ENCODE measurements at places on chromosomes 1 and 21. TPM values are rescaled to one million over a fixed set of nuclear protein-coding genes. Genes with fewer than 3 reads are reported as not detected.

The TPTE gene
- 1.2 TPM for total RNA-seq

The ATF3 gene
- total RNA-seq, result 0.86 TPM

The RALGPS2 gene
- total RNA-seq, result 16.5 TPM

The DPH2 gene
- 31.6 TPM for total RNA-seq

The PLCH2 gene
- total RNA-seq, result 0.05 TPM

The PLA2G5 gene
- total RNA-seq, result not detected

The TIMM17A gene
- 246 TPM for total RNA-seq

The DENND2D gene
- total RNA-seq, result 0.41 TPM

The OR2M3 gene
- 0.19 TPM for total RNA-seq

The MYBPHL gene
- not detected for total RNA-seq

The CACHD1 gene
- total RNA-seq, result 4.5 TPM

The HCRTR1 gene
- total RNA-seq, result not detected

The PCAT6 gene
- not detected for total RNA-seq

The TAL1 gene
- not detected for total RNA-seq

The CA6 gene
- total RNA-seq, result not detected

The C4BPA gene
- total RNA-seq, result not detected

The ATP8B2 gene
- 129 TPM for total RNA-seq

The KDF1 gene
- total RNA-seq, result not detected

The TNFRSF18 gene
- not detected for total RNA-seq

The RNASEL gene
- total RNA-seq, result 16.7 TPM

The KRTAP21-2 gene
- not detected for total RNA-seq

The CLCA4 gene
- total RNA-seq, result not detected

The IFNLR1 gene
- total RNA-seq, result not detected

The DNASE2B gene
- total RNA-seq, result not detected

The TMEM53 gene
- 4.6 TPM for total RNA-seq

The CDK18 gene
- 31.5 TPM for total RNA-seq

The DONSON gene
- total RNA-seq, result 116 TPM

The MYOM3 gene
- total RNA-seq, result 14.2 TPM

The AJAP1 gene
- not detected for total RNA-seq

The PRDM16 gene
- total RNA-seq, result 1.5 TPM

The SELE gene
- total RNA-seq, result not detected

The FCRL3 gene
- not detected for total RNA-seq

The TCHH gene
- not detected for total RNA-seq

The ZFP69 gene
- not detected for total RNA-seq

The LMOD1 gene
- not detected for total RNA-seq

The C1orf167 gene
- total RNA-seq, result not detected

The KRTAP13-2 gene
- not detected for total RNA-seq

The ADAM30 gene
- not detected for total RNA-seq

The APCS gene
- total RNA-seq, result not detected

The UBASH3A gene
- not detected for total RNA-seq

The UBE4B gene
- 22.2 TPM for total RNA-seq

The BMP8B gene
- total RNA-seq, result 0.55 TPM

The NEXN gene
- total RNA-seq, result 5.6 TPM

The KPRP gene
- total RNA-seq, result not detected

The AADACL3 gene
- not detected for total RNA-seq

The PLA2G2A gene
- total RNA-seq, result not detected

The SPATA17 gene
- 0.12 TPM for total RNA-seq

The GBP6 gene
- not detected for total RNA-seq

The FAM72A gene
- total RNA-seq, result 13.8 TPM

The GRHL3 gene
- total RNA-seq, result not detected

The JAM2 gene
- total RNA-seq, result 3.7 TPM

The CAPZB gene
- total RNA-seq, result 40.0 TPM

The CELSR2 gene
- 14.9 TPM for total RNA-seq

The KCTD3 gene
- 43.1 TPM for total RNA-seq

The FCRL1 gene
- total RNA-seq, result not detected

The IVL gene
- not detected for total RNA-seq

The GJB4 gene
- not detected for total RNA-seq

The C1orf116 gene
- 1.4 TPM for total RNA-seq
